ENCODE measurements at places on chromosomes 11 and 22.

DNA sequence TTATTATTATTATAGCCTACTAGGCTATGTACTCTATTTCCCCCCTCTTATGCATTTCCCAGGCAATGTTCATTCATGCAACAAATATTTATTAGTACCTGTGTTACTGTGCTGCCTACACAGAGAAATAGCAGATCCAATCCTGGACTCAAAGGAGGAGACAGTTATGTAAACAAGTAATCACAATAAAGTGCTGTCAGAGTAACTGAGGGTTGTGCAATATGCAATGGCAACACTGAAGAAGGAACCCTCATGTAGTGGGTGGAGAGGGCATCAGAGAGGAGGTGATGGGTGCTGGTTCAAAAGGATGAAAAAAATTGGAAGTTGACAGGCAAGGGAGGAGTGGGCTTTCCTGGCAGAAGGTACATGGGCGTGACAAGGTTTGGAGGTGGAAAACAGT is 886 bp upstream of the P4HA3 start:
- no peak for DNase-seq

GRCh38 chr11:117980280-117980679 is 5.9 kb upstream of the IL10RA start:
- no peak for DNase-seq

GRCh38 chr11:19814421-19814820 is 101.8 kb downstream of the NAV2 start:
- no peak for DNase-seq

DNA sequence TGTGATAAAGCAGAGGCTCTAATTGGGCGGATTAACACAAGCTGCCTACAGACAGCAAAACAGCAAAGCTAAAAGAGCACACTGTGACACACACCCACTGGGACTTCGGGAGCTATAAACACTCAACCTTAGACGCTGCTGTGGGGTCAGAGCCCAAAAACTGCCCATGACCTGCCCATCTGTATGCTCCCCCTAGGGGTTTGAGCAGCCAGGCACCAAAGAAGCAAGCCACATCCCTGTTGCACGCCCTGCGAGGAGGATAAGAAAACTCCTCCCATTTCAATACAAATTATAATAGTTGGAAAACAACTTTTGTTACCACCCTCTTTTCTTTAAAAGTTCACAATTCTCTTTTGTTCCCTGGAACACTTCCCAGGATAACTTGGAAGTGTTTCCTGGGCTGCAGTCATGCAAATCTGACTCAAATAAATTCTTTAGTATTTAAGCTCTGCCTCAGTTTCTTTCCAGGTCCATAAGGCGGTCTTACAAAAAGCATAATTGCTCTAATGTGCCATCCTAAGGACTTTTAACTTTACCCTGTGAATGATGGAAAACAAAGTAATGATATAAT is 86.4 kb downstream of the DLG2 start:
- DNase-seq, result no peak

DNA sequence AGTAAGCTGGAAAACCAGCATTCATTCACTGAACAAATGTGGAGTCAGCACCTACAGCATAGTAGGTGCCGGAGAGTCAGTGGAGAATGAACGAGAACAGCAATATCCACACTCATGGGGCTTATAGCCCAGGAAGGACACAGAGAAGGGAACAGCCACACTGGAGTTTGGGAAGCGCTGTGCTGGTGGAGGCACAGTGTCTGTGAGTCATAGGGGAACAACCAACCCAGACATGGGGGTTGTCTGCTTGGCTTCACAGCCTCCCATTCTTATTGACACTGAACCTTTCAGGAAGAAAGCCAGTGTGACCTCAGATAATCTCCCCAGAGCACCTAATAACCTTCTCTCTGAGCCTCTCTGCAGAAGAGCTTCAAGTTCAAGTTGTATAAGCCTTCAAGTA is 56.6 kb upstream of the UBASH3B start:
- DNase-seq, result no peak

DNA sequence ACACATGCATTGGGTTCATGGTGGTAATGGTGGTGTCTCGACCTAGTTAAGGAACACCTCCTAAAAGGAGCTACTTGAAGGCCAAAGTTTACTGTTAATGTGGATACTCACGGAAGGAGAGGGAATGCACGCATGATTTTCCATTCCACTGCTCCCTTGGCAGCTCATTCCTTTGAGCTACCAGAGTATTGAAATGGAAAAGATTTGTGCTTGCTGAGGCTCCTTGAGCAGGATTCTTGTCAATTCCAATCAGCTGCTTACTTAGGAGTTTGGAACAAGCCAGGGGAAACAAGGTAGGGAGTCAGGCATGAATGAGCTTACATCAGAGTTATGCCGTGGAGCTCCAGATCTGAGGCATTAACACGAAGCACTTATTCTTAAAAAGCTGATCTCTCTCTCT is 108.8 kb downstream of the GRIA4 start:
- no peak for DNase-seq

DNA sequence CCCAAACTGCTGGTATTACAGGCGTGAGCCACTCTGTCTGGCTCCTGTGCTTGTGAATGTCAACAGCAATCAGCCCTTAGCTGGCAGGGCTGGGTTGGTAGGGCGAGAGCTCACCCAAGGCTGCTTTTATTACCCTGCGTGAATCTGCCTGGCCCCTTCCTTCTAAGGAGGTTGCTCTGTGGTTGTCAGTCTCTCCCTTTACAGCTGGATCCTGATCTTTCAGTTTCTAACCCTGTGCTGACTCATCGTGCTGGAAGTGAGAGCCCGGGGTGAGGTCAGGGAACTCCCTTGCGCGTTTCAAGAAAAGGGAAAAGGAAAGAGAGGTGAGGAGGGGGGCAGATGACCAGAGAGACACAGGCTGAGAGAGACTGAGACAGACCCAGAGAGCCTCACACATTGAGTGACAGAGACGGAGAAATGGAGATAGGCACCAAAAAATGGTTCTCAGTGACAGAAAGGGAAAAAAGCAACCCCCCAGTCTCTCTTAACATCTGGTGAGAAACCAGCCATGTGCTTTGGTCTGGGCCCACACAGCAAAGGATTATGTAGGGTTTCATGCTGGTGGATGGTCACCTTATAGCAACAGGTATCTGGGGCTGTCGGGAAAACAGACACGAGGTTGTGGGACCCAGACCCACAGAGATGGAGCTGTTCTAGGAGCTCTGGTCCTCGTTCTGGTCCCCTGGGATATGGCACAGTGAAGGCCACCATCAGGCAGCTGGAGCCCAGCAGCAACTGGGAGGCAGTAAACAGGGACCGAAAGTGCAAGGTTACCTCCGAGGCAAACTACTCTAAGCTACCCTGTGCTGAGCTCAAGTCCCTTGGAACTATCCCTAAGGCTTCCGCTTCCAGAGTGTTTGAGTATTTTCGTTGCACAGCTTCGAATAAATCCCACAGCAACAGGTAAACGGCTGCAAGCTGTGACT is 2.5 kb downstream of the TCN2 start:
- DNase-seq, result peak; percentile 33

DNA sequence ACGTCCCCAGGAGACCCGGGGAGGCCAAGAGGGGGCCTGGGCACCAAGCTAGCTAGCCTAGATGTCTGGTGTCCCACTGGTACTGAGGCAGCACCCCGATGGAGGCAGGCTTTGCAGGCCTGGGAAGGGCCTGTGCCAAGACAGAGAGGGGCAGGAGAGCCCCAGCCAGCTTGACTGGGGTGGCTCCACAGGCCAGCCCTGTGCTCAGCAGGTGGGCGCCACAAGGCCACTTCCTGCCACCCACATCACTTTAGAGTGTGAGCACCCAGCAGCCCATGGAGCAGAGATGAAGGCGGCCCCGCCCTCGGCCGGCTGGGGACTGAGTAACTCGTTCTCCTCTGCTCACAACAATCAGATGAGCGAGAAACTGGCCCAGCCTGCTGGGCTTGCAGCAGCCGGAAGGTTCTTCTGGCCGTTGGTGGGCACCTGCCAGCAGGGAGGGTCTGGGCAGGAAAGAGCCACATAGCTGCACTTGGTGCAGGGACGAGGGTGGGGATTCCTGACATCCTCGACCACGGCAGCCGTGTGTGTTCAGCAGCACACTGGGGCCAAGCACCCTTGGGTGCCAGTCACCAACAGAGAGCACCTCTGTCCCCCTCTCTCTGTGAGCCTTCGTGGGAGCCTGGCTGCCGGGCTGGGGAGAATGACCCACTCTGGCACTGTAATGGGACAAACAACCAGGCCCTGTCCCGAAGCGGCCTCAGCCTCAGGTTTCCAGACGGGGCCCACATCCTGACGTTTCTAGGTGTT is 7.6 kb downstream of the OSBPL5 start:
- DNase-seq, result no peak

- DNase-seq, result no peak
Measured at GRCh38 chr11:120017582-120018150, 120.2 kb downstream of the TRIM29 start.

GRCh38 chr11:119626871-119627270 is 102.1 kb downstream of the NECTIN1 start:
- no peak for DNase-seq

DNA sequence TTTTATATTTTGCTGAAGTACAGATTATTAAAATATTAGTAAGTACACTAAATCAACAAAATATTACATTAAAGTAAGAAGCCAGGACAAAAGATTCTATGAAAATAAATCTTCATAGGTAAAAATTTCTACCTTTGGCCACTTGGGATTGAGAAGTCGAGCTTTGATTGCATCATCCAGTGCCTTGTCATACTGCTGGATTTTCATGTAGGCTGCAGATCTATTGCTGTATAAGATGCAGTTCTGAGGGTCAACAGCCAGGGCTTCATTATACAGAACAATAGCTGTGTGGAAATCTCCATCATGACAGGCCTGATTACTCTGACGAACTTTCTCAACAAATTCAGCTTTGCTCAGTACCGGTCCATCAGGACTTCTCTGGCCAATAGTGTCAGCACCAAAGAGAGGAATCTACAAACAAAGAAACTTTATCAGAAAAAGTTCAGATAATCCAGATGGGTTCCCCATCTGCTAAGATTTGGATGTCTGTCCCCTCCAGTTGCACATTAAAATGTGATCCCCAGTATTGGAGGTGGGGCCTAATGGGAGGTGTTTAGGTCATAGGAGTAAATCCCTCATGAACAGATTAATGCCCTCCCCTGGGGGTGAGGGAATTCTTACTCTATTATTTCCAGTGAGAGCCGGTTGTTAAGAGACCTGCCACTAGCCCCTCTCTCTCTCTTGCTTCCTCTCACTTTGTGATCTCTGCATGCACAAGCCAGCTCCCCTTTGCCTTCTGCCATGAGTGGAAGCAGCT is 50.0 kb downstream of the TTC28 start:
- no peak for DNase-seq

DNA sequence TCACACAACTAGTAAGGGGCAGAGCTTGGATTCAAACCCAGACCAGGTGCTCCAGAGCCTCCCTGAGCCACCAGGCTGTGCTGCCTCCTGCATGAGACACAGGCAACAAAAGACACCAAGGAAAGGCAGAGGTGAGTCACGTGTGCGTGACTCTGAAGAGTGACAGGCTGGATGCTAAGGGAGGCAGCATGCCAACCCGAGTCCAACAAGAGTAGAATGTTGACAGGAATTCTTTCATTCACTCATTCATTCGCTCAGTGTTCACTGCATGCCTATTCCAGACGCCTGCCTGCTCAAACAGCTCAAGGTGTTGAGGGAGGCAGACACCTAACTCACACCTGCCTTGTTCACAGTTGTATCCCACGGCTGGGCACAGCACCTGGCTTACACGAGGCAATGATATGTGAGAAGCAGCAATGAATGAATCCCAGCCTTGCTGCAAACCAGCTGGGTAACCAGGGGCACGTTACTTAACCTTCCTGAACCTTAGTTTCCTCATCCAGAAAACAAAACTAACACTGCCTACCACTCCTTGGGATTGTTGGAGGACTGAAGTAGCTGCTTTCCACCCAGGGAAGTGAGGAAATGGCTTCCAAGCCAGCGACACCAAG is 73.8 kb upstream of the ARFGAP3 start:
- DNase-seq, result peak; percentile 60

DNA sequence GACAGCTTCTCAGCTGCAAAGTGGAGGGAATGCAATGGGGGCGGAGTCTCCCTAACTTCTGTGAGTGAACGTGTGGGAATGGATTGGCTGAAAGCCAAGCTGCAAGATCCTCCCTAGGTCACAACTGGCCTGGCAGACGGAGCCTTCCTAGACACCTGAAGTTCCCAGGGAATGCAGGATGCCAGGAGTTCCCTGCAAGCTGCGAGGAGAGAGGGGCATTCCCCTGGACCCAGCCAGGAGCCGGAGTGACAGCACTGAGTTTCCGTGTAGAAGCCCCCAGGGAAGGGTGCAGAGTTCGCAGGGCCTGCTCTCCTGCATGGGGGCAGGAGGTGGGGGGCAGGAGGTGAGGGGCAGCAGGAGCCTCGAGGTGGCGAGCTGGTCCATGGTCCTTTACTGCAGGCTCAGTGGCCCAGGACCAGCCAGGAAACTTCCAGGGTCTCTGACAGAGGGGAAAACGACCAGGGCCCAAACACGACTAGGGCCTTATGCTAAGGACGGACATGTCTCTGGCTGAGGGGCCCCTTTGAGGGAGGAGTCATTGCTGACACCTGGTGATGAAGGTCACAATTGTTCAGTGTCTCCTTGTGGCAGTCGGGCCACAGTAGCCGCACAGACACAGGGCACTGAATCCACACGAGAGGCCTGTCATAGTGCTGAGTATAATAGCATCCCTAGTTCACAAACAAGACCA is 141.4 kb downstream of the FBXO7 start:
- no peak for DNase-seq

- no peak for DNase-seq
Measured at GRCh38 chr11:72751116-72752087, 806 bp downstream of the ARAP1 start.

DNA sequence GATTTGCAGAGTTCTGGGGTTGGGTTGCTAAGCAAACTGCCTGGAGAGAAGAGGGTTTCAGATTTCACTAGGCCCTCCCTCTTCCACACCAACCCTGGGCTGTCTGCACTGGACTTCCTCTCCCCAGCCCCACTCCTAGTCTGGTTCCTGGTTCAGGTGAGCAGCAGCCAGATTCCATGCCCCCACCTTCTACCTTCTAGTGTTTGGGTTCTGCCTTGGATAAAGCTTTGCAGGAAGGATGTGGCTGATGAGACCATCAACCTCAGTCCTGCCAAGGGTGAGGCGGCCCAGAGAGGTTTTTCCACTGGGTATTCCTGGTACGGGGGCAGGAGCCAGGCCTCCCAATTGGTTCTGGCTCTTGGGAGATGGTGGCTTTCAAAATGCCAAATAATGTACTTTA is 68.3 kb downstream of the BCR start:
- DNase-seq, result no peak
